ENCODE measurements at places on chromosomes 2 and 18. TPM values are rescaled to one million over a fixed set of nuclear protein-coding genes. Genes with fewer than 3 reads are reported as not detected.

Gene TUBB8B
- total RNA-seq, result not detected

Gene CABLES1
- 15.2 TPM for total RNA-seq

Gene SMARCAL1
- total RNA-seq, result 15.6 TPM

Gene RGPD4
- total RNA-seq, result 0.07 TPM

Gene EML4
- 33.5 TPM for total RNA-seq

Gene CMPK2
- total RNA-seq, result 0.36 TPM

Gene RND3
- 43.7 TPM for total RNA-seq

Gene ERBB4
- not detected for total RNA-seq

Gene CRYGC
- total RNA-seq, result not detected

Gene C2orf15
- total RNA-seq, result 0.58 TPM

Gene NDC80
- 12.8 TPM for total RNA-seq

Gene CNTNAP5
- total RNA-seq, result not detected

Gene PIEZO2
- 0.70 TPM for total RNA-seq

Gene TSPYL6
- total RNA-seq, result not detected

Gene NT5C1B
- not detected for total RNA-seq

Gene PKP4
- 29.8 TPM for total RNA-seq

Gene SP5
- total RNA-seq, result not detected
